ENCODE measurements at places on chromosomes 7 and 10.
A peak's percentile ranks its signal among the peaks of the same experiment; 100 is the strongest.

GRCh38 chr7:13988065-13988464 lies 1.4 kb downstream of the ETV1 start:
- no peak for DNase-seq

DNA sequence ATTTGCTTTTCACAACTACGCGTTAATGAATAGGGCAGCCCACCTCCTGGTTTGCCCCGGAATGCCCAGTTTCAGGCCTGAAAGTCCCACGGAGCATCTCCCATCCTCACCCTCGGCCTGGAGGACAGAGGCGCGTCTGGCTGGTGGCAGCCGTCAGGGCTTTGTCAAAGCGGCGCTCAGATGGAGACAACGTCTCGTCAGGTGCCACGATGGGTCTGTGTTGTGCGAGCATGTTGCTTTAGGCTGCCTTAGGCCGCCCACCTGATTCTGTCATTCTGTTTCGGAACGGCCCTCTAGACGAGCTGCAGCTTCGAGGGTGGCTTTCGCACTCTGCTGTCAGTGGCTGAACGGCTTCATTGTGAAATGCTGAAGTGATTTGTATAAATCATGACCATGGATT lies 39.4 kb upstream of the CFAP46 start:
- no peak for DNase-seq

DNA sequence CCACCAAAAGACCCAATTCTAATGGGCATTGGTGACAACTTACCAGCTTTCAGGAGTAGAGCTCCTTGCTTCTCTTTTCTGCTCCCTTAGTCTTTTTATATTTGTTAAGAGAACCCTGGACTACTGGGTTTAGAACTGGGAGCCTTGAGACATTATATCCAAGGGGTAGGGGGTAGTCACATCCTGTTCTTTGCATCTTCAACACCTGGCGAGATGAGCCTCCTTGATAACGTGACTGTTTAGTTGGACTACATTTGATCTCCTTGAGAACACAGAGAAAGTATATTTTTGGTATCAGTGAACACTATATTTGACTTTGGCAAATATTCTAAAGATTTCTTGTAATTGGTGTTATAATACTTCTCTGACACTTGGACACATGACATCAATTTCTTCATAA lies 9.0 kb upstream of the SMNDC1 start:
- DNase-seq = no peak

- no peak for DNase-seq
These were observed 175.3 kb downstream of the JAZF1 start for GRCh38 chr7:28005075-28005846.

GRCh38 chr7:144527051-144527471 lies 123.6 kb upstream of the NOBOX start:
- no peak for DNase-seq

- DNase-seq = no peak
These were observed 209.9 kb downstream of the ZNF365 start for GRCh38 chr10:62583876-62584615.

DNA sequence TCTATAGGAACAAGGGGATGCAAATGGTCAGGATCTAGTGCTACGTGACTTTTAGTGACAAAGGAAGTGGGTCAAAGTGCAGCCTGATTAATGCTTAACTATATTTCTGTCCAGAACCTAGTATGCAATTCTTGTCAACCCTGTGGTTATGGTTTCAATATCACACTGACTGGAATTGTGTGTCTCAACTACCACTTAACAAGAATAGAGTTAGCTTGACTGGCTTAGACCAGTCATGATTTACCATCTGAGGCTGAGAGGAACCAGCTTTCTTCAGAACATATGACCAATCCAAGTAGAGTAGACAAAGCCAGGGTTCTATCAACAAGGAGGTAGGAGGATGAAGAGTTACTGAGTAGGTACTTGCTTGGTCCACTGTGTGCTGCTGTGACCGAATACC lies 54.4 kb downstream of the MYPN start:
- no peak for DNase-seq

DNA sequence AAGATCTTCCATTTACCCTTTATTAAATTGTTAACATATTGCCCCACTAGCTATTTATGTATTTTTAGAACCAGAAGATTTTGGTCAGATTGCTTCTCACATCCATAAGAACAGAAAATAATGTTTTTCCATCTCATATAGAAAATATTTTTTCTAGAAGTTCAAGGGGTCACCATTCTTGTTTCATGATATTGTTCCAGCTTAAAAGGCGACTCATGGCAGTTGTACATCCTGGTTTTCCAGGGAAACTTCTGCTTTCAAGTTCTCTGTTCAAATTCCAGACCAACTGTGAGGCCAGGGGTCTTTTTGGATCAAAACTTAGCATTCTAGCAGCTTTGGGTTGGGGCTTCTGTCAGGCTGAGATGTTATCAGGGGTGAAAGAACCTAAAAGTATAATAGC lies 84.4 kb downstream of the LRRC4 start:
- DNase-seq = no peak

DNA sequence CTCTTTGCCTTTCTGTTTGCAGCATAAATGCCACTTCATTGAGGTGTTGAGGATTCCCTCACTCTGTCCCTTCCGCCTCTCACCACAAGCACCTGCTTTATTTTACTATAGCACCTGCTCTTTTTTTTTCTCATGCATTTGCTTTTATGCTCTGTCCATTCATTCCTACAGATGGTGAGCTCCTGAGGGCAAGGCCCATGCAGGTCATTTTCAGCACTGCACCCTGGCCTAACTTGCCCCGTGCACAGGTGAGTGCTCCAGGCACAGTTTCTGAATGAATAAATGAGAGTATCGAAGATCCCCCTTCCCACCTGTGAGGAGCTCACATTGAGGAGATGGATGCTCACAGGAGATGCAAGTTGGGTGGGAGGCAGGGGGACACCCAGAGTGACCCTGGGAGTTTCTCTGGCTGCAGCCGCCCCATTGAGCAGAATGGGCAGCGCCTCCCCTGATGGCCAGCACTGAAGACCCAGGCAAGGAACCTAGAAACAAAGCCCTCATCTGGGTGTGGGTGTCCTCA lies 1.2 kb upstream of the AKR1E2 start:
- no peak for DNase-seq

DNA sequence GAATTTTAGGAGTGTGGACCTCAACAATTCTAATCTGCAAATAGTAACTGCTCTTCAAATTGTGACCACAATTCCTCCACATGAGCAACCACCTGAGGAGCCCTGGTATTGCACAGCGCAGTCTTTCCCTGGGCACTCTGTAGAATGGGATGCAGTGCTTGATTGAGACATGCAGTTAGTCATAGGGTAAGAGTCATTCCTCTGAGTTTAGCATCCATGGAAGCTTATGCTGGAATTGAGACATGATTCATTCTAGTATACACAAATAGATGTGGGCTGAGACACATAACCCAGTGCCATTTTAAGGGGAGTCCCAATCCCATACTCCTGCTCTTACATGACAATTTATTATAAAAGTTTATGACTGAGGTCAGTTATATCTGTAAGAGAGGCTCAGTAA lies 582.3 kb upstream of the CNTNAP2 start:
- no peak for DNase-seq

GRCh38 chr10:61385231-61386001 lies 67.8 kb downstream of the TMEM26 start:
- no peak for DNase-seq

- DNase-seq = no peak
These were observed 170.9 kb downstream of the RAMP3 start for GRCh38 chr7:45328403-45328981.

DNA sequence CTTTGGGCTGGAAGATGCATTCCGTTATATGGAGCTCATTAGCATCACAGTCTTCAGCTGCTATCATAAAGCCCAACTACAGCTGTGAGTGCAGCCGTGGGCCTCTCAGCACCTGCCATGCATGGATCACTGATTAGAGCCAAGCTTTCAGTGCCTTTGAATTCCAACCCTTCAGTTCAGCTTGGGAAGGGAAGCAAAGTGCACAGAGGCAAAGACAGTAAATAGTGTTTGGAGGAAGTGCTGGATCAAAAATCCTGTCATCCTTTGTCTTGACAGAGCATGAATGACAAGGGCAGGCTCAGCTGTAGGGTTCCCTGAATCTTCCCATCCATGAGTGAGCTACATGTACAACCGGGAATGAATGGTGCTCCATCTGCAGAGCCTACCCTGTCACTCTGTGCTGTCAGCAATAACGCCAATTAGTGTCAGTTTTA lies 153.7 kb downstream of the DNAJB9 start:
- no peak for DNase-seq

- no peak for DNase-seq
These were observed 94.0 kb downstream of the RNLS start for GRCh38 chr10:88489107-88489506.

GRCh38 chr10:47076949-47077361 lies 165.7 kb downstream of the PTPN20 start:
- no peak for DNase-seq

GRCh38 chr10:129305046-129305445 lies 162.0 kb upstream of the MGMT start:
- DNase-seq = no peak

DNA sequence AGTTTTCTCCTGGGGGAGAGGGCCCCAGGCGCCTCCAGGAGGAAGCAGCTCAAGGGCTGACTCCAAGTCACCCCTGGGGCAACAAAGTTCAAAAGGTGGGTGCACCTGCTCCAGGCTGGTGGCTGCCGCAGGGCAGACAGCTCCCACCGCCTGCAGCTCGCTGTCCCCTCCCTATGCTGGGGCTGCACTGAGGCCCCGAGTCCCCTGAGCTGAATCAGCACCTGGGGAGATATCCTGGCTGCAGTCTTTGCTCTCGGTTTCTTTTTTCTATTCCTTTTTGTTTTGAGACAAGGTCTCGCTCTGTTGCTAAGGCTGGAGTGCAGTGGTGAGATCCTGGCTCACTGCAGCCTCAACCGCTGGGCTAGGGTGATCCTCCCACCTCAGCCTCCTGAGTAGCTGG lies 183.4 kb downstream of the DNAJB6 start:
- DNase-seq = no peak

- DNase-seq = no peak
These were observed 427.1 kb upstream of the GALNT17 start for GRCh38 chr7:70704831-70705346.

GRCh38 chr7:8261711-8262695 lies at the start of gene ICA1:
Gene ICA1 (minus strand): TSS chr7:8262167. CDS start chr7:8235926, 26,241 bp downstream.
- no peak for DNase-seq

- DNase-seq = no peak
These were observed 4.0 kb downstream of the ITIH2 start for GRCh38 chr10:7707102-7707501.

DNA sequence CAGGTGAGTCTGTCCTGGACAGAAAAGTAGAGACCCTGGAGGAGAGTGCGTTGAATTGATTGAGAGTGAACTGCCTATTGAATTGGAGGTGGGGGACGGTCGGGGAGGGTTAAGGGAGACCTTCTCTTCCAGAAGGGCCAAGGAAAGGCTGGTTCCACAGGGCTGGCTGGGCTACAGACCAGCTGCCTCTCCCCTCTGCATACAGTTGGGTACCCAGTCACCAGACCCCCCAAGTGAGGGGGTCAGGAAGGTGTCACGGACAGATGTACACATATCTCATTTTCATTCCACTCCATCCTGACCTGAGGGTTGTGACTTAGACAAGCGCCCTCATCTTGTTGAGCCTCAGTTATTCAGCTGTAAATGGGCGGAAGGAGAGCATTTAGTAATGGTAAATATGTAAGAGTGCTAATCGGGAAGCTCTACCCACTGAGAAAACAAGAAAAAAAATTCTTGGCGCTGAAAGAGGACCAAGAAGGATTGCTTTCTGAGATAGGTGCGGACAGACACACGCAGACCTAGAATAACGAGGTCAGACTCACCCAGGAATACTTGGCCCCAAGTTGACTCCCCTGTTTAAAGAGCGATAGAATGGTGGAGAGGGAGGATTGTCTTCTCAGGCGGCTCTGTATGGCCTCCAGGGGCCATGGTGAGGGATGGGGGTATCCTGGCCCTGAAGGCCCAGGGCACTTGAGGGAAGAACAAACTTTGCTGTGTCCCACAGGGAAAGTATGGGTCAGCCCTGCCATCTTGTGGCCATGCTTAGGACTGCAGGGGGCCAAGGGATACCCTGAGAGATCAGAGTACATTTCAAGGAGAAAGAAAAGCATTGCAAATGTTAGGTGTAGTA lies 7.2 kb upstream of the MBL2 start:
- peak; percentile 22 for DNase-seq

GRCh38 chr10:124904796-124905195 lies 37.1 kb upstream of the ZRANB1 start:
- DNase-seq = no peak

DNA sequence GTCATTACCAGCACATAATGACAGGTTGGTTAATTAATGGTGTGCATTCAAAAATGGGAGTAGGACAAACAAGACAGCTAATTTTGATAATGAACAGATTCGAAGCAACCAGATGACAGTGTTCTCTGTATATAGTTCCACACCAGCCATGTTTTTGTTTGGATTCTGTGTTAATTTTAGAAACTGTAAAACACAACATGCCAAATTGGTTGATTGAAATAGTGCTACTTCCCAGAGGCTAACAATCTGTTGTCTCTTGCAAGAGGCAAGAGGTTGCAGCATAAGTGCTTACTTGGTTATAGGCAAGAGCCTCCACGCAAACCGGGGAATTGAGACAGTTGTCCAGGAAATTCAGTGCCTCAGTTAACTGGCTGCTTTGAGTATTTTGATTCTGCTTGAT lies 170.2 kb upstream of the HABP2 start:
- DNase-seq = no peak

DNA sequence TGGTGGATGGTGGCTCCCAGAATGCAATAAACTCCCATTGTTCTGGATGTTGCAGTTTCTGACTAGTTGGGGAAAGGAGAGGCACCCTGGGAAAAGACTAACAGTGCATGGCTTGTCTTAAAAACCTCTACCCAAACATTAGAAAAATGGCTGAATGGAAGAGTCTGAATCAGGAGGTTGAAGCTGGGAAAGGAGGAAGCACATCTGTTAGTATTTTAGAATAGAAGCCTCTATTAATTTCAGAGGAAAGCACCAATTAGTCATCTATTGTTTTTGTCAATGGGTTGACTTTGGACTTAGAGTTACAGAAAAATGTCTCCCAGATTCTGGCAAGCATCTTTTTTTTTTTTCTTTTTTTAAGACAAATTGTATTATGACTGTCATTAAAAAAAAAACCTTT lies 56.1 kb upstream of the ELMO1 start:
- DNase-seq = no peak

DNA sequence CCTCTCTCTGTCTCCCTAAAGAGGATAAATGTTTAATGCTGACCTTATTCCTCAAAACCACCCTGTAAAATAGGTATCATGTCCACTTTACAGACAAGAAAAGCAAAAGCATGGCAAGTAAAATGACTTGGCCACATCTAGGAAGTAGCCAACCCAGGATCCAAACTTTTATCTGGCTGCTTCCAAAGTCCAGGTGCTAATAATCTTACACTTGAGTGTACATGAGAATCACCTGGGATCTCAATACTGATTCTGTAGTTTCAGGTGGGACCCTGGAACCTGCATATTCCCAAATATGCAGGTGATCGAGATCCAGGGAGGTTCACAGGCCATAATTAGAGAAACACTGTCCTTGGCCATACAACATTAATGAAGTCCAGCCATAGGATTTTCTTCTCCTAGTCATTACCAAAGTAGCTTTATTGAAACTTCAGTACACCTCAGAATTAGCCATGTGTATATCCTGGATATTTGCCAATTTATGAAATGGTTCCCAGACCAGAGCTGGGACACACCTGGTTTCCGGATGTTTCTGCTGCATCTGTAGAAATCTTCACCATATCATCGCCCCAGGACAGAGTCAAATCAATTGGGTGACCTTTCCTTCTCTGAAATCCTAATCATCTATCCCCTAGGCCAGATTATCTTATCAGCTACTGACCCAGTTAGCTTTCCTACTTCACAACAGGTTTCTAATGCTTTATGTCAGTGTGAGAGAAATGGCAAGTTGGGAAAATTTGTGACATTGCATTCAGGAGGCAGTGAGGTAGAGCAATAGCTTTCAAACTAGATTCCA lies 119.1 kb upstream of the KMT2E start:
- no peak for DNase-seq
